ENCODE measurements at places on chromosomes 3 and 15.

- no peak for DNase-seq
These were observed 24.2 kb downstream of the PXYLP1 start for GRCh38 chr3:141255846-141256261.

- no peak for DNase-seq
These were observed 75.7 kb upstream of the KLHL25 start for GRCh38 chr15:85870216-85871014.

DNA sequence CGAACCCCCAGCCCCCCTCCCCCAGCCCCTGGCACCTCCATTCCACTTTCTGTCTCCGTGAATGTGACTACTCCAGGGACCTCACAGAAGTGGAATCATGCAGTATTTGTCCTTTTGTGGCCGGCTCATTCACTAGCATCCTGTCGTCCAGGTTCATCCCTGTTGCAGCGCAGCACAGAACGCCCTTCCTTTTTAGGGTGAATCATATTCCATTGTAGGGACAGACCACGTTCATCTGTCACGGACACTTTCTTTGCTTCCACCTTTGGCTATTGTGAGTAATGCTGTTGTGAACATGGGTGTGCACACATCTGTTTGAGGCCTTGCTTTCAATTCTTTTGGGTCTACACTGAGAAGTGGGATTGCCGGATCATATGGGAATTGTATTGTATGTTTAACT is 148.9 kb upstream of the IQSEC1 start:
- no peak for DNase-seq

- no peak for DNase-seq
These were observed 20.1 kb downstream of the SLC12A8 start for GRCh38 chr3:125192190-125193035.

- DNase-seq, result no peak
These were observed 6.6 kb upstream of the GPR171 start for GRCh38 chr3:151209654-151210053.

- DNase-seq, result no peak
These were observed 192.1 kb downstream of the PDZRN3 start for GRCh38 chr3:73432706-73433032.

DNA sequence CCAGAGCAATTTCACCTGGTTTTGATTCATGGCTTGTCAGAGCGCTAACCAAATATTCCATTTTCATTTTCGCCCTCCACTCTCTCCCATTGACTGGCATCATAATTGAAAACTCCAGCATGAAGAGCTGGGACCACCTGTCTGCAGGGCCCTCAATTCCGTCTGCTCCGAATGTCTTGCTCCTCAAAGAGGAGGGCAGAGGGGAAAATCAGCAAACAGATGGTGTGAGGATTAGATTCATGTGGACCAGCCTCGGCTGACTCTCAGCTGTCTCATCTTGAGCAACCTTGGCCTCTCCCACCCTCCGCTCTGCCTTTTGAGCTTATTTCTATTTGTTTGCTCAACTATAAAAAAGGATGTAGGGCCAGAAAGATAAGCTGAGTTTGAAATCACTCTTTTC is 512.2 kb upstream of the PPP2R3A start:
- no peak for DNase-seq

DNA sequence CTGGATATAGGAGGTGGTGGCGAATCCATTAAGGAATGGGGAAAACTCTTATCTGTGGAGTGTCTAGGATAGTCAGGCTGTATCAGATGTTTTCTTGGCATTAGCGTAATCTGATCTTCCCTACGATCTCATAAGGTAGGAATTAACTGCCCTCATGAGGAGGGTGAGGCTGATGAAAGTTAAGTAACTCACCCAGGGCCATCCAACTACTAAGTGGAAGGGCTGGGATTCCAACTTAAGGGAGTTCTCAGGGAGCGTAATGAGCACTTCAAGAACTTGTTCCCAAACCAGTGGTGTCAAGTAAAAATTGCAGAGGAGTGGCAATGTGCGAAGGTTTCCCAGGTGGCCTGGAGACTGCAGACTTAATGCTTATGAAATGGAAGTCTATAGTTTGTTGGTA is 55.9 kb upstream of the OSBPL11 start:
- DNase-seq, result no peak

- DNase-seq, result no peak
These were observed 13.8 kb downstream of the XIRP1 start for GRCh38 chr3:39178553-39178952.

DNA sequence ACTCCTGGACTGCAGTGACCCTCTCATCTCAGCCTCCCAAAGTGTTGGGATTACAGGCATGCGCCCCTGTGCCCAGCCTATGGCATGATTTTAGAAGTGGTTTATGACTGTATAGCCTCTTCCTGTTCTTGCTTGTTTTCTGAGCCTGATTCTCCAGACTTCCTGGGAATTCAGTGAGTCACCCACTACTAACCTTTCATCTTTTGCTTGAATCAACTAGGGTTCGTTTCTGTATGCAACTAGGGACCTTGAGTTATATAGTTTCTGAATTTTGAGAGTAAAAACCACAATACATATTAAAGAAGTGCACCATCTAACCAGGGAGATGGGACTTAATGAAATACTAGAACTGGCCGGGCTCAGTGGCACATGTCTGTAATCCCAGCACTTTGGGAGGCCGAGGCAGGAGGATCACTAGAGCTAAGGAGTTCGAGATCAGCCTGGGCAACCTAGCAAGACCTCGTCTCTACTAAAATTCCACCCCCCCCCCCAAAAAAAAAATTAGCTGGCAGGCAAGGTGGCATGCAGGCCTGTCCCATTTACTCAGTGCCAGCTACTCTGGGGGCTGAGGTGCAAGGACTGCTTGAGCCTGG is 76.0 kb downstream of the ZNF609 start:
- no peak for DNase-seq

Measured in NCI-H2029 (cell line).